NCI-H1930 (cell line): ENCODE measurements at places on chromosomes 2 and 18.

GRCh38 chr18:28109781-28110560, 67.0 kb downstream of the CDH2 start:
- DNase-seq, result no peak

DNA sequence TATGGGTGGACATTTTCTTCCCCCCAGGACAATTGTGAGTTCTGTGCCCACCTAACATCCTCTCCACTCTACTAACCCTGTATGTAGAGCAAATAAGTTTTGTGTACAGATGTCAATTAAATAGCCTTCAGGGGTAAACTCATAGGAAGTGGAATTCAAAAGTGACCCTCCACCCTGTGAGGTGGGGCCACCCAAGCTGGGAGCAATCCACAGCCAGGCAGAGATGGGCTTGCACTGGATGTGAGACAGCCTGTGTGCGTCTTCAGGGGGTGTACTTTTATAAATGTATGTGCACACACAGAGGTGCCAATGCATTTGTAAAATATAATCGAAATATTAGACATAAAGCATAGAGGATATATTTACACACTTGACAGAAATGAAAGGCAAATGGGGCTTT, 33.1 kb upstream of the ATP6V1B1 start:
- DNase-seq, result no peak

DNA sequence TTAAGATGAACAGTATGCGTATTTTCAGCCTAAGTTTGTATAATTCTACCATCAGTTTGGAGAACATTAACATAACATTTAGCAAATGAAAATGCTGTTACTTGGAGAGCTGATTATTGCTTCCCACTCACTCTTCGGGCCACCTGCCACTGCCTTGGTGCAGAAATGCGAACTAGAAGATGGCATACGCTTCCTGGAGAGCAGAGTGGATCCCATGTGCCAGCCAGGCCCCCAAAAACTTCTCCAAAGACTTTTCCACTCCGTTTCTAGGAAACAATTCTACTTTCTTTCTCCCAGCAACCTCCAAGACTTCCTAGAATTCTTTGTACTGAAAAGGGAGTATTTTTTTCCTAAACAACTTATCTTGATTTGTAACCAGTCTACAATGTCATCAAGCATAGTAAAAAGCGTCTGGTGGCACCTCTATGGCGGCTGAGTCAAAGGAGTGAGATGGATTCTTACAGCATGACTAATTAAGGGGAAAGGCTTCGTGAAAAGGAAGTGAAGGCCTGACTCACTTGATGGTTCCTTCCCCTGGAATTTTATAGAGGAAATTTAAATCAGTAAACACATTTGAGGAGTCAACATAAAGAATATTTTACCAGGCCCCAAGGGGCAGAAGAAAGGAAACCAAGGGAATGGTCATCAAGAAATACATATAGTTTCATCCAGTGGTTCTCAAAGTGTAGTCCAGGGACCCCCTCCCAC, 36.6 kb downstream of the FEZ2 start:
- no peak for DNase-seq

DNA sequence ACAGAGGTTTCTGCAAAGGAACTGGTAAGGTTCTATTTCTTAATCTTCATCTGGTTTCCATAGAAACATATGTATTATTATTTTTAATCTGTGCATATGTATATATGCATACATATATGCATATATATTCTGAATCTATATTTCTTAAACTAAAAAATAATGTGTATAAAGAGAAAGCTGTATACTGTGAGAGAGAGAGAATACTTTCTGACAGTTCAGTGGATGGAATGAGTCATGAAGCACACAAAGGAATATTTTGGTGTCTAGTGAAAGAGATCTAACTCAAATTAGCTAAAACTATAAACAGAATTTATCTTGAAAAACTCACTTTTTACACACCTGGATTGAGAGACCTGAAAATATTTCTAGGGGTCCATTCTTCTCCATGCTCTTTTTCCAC, 1929.3 kb upstream of the LRRTM1 start:
- DNase-seq, result no peak
